Astrocyte of the spinal cord (primary cell): ENCODE measurements at places on chromosomes 2 and 18.

GRCh38 chr18:21996351-21996826, 173.0 kb upstream of the GATA6 start:
- no peak for DNase-seq

GRCh38 chr18:72675394-72675793, 131.3 kb upstream of the CBLN2 start:
- no peak for DNase-seq

GRCh38 chr18:54679318-54680149, 88.5 kb downstream of the DYNAP start:
- peak; percentile 89 for DNase-seq

GRCh38 chr2:82494739-82495138, 1964.3 kb downstream of the SUCLG1 start:
- DNase-seq = no peak
